ENCODE measurements at places on chromosomes 2 and 18.

- H3K4me1 ChIP-seq: no peaks in the 10 kb centered on the region
- no peak for DNase-seq
- no peaks in the 10 kb centered on the region for H3K27me3 ChIP-seq
- no peaks in the 10 kb centered on the region for H3K36me3 ChIP-seq
Observed at GRCh38 chr2:196442211-196442610, 197.3 kb upstream of the CCDC150 start.

DNA sequence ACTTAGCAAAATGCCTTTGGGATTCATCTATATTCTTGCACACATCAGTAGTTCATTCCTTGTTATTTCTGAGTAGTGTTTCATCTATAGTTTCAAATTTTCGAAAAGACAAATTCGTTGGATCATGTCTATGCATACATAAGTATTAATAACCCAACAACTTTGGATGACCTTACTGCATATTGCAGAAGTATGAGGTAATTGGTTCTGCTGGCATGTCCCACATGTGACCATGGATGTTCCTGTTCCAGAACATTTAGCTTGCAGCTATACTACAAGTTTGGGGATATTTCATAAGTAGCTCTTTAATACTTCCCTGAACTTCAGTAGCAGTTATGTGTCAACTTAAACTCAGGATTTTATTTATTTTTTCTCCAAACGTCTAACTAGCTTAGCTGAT is 44.9 kb downstream of the APLF start:
- H3K4me3 ChIP-seq: no peak overlapping the region
- H3K4me1 ChIP-seq: no peaks in the 10 kb centered on the region
- no peaks in the 10 kb centered on the region for H3K27me3 ChIP-seq
- no peaks in the 10 kb centered on the region for H3K36me3 ChIP-seq
- H3K27ac ChIP-seq: no peak overlapping the region
- DNase-seq: no peak

GRCh38 chr2:239275044-239275685 is 125.7 kb downstream of the HDAC4 start:
- H3K27ac ChIP-seq: peak overlapping the region; percentile 65
- DNase-seq: peak; percentile 88
- no peaks in the 10 kb centered on the region for H3K36me3 ChIP-seq
- peaks cover 29% of the 10 kb centered on the region for H3K4me1 ChIP-seq
- H3K27me3 ChIP-seq: no peaks in the 10 kb centered on the region
- H3K4me3 ChIP-seq: no peak overlapping the region

DNA sequence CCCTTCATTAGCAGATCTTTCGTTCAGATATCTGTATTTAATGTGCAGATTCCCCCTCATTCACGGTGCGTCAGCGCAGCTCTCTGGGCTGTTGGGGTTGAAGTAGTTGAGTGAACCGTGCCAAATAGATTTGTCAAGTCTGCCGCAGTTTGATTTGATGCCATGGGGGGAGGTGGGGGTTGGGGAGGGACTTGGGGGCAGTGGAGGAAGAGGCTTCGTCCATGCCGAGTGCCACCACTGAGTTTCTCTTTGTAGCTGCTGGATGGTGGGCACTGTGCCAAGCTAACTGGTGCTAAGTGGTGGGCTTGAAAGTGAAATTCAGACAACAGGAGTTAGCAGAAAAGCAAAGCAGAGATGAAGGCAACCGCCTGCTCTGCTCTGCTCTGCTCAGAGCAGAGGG is 47.9 kb downstream of the NRP2 start:
- DNase-seq: no peak
- H3K27ac ChIP-seq: no peak overlapping the region
- peaks cover 5% of the 10 kb centered on the region for H3K4me1 ChIP-seq
- no peak overlapping the region for H3K4me3 ChIP-seq

- H3K27me3 ChIP-seq: no peaks in the 10 kb centered on the region
- H3K4me1 ChIP-seq: peaks cover 13% of the 10 kb centered on the region
- peaks cover 46% of the 10 kb centered on the region for H3K36me3 ChIP-seq
- no peak overlapping the region for H3K4me3 ChIP-seq
- H3K27ac ChIP-seq: peak overlapping the region; percentile 42
Observed at GRCh38 chr2:216478151-216478550, 20.5 kb upstream of the RPL37A start.

DNA sequence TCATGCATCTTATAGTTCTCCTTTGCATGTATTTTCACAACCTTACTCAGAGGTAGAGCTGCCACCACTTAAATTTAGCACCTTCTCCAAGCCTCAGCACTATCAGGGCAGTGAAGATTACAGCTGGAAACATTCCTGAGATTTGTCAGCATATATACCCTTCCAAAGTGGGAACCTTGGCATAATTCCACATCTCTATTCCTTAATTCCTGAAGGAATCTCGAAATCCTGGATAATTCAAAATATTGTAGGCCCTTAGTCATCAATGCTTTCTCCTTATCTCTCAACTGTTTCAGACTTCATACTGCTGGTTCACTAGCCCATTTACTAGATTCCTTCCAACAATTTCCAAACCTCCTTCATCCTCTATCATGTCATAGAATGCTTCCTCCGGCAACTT is 87.4 kb downstream of the ITSN2 start:
- no peaks in the 10 kb centered on the region for H3K27me3 ChIP-seq
- no peak for DNase-seq
- no peak overlapping the region for H3K27ac ChIP-seq
- H3K4me1 ChIP-seq: peaks cover 16% of the 10 kb centered on the region
- H3K36me3 ChIP-seq: peaks cover 58% of the 10 kb centered on the region
- H3K4me3 ChIP-seq: no peak overlapping the region

- H3K27ac ChIP-seq: no peak overlapping the region
- no peaks in the 10 kb centered on the region for H3K4me1 ChIP-seq
- H3K27me3 ChIP-seq: no peaks in the 10 kb centered on the region
- no peak for DNase-seq
Observed at GRCh38 chr2:6159606-6160005, 467.4 kb downstream of the SOX11 start.

DNA sequence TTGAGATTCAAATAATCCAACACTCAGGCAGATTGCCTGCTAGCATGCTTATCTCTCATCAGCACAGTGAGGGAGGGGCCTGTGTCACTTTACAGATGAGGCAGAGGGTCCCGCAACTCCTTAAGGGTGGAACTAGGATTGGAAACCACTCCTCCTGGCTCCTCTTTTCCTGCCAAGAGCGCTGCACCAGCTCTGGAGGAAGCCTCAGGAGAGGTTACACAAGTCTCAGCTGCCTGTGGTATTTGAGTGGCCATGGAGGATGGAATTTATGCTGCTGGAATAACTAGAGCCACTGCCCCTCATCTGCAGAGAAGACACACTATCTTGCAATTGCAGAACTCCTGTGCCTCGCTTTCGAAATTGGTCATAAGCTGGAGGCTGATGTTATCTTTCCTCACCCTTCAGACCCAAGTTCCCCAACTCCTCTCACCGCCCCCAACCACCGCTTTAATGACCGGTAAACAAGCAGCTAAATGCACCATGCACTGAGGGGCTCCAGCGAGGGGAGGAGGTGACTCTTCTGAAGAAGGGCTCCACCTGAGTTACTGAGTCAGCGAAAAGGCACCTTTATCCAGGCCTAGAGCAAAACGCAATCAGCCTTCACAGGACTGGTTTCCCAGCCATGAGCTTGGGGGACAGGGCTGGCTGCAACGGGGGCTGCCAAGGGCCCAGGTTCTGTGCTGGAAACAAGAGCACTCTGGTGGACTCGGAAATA is 245.8 kb downstream of the SOX11 start:
- no peak overlapping the region for H3K4me3 ChIP-seq
- no peak for DNase-seq
- H3K27ac ChIP-seq: no peak overlapping the region

- peaks cover 2% of the 10 kb centered on the region for H3K27me3 ChIP-seq
- no peak for DNase-seq
- H3K27ac ChIP-seq: no peak overlapping the region
Observed at GRCh38 chr18:13362607-13363006, 144.0 kb downstream of the LDLRAD4 start.

GRCh38 chr18:80105369-80106167 is 3.5 kb upstream of the ADNP2 start:
- H3K4me1 ChIP-seq: no peaks in the 10 kb centered on the region
- H3K27me3 ChIP-seq: no peaks in the 10 kb centered on the region
- H3K36me3 ChIP-seq: no peaks in the 10 kb centered on the region
- DNase-seq: no peak
- no peak overlapping the region for H3K27ac ChIP-seq
- no peak overlapping the region for H3K4me3 ChIP-seq

- no peaks in the 10 kb centered on the region for H3K27me3 ChIP-seq
- H3K36me3 ChIP-seq: no peaks in the 10 kb centered on the region
- no peak overlapping the region for H3K4me3 ChIP-seq
- no peaks in the 10 kb centered on the region for H3K4me1 ChIP-seq
Observed at GRCh38 chr18:9971313-9971920, 57.6 kb downstream of the VAPA start.

DNA sequence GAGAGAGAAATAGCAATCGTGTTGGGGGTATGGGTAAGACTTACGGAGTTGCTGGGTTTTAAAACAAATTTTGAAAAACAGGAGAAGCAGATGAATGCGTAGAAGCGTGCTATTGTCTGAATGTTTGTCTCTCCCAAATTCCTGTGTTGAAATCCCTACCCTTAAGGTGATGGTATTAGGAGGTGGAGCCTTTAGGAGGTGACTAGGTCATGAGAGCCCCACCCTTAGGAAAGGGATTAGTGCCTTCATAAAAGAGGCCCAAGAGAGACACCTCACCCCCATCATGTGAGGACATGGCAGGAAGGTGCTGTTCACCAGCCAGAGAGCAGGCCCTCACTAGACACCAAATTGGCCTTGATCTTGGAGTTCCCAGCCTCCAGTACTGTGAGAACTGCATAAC is 40.7 kb upstream of the FZD7 start:
- H3K27ac ChIP-seq: no peak overlapping the region
- peaks cover 13% of the 10 kb centered on the region for H3K4me1 ChIP-seq
- no peaks in the 10 kb centered on the region for H3K36me3 ChIP-seq
- H3K4me3 ChIP-seq: no peak overlapping the region
- DNase-seq: no peak
- H3K27me3 ChIP-seq: no peaks in the 10 kb centered on the region

DNA sequence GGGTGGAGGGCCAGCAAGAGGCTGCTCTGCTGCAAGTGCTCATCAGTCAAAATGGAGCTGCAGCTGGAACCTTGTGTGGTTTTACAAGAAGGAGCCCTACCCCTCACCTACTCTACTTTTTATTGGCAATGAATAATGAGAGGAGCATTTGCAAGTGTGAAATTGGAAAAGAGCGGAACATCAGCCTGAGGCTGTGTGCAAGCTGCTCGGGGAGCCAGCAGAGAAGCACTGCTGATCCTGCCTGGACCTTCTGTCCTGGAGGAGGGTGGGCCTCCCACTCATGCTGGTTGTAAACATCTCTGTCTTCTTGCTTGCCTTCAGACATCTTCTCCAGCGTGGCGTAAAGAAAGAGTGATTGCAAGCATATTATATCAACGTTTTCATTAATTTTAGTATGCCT is 256.2 kb downstream of the DLGAP1 start:
- no peaks in the 10 kb centered on the region for H3K36me3 ChIP-seq
- no peaks in the 10 kb centered on the region for H3K27me3 ChIP-seq

DNA sequence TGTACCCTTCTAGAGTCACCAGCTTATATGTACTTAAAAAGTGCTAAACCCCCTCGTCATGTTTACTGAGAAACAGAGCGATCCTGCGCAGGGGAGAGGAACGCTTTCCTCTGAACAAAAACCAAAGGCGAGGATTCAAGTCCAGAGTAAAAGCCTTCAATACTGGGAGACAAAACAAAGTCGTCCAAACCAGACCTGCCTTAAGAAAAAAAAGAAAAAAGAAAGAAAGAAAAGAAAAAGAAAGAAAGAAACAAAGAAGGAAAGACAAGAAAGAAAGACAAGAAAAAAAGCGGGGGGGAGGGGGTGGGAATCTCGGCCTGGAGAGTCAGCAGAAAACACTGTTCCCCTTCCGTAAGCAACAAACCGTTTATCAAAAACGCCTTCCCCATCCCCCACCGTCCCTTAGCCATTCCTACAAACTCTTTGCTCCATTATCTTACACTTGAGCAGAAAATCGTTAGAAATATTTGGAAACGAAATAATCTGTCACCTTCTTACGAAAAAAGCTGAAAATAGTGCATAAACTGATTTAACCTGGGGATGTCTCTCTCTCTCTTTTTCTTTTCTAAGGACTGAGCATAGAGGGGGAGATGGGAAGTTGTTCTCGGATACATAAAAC is 3.3 kb downstream of the PTGR3 start:
- no peak overlapping the region for H3K4me3 ChIP-seq
- no peaks in the 10 kb centered on the region for H3K27me3 ChIP-seq
- H3K4me1 ChIP-seq: peaks cover 14% of the 10 kb centered on the region

DNA sequence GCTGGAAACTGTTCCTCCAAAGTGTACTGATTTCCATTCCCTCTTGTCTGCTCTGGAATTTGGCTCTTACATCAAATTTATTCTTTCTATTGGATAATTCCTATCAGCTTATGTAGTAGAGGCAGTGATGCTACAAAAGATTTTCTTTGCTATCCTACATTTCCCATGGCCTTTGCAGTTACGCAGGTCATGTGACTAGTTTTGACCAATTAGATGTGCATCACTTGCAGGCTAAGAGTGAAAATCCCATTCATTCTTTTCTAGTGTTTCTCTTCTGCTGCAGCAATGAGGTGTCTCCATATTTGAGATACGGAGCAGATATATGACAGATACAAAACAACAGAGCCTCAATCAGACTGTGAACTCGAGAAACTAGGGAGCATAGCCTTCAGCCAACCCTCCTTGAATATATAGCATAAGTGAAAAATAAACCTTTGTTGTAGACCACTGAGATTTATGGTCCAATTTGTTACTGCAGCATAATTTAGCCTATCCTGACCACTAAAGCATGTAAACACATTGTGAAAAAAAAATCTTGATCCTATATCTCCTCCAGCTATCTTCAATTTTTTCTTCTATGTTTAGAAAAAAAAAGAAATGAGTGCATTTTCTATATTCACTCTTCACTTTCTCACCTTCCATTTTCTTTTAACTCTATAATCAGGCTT is 102.0 kb downstream of the HNMT start:
- no peaks in the 10 kb centered on the region for H3K27me3 ChIP-seq
- no peak overlapping the region for H3K4me3 ChIP-seq
- no peak overlapping the region for H3K27ac ChIP-seq
- DNase-seq: no peak
- peaks cover 5% of the 10 kb centered on the region for H3K4me1 ChIP-seq

- peak overlapping the region; percentile 42 for H3K4me3 ChIP-seq
- H3K27ac ChIP-seq: no peak overlapping the region
- peaks cover 39% of the 10 kb centered on the region for H3K27me3 ChIP-seq
- DNase-seq: no peak
Observed at GRCh38 chr2:170714381-170715061, 616 bp upstream of the SP5 start.

DNA sequence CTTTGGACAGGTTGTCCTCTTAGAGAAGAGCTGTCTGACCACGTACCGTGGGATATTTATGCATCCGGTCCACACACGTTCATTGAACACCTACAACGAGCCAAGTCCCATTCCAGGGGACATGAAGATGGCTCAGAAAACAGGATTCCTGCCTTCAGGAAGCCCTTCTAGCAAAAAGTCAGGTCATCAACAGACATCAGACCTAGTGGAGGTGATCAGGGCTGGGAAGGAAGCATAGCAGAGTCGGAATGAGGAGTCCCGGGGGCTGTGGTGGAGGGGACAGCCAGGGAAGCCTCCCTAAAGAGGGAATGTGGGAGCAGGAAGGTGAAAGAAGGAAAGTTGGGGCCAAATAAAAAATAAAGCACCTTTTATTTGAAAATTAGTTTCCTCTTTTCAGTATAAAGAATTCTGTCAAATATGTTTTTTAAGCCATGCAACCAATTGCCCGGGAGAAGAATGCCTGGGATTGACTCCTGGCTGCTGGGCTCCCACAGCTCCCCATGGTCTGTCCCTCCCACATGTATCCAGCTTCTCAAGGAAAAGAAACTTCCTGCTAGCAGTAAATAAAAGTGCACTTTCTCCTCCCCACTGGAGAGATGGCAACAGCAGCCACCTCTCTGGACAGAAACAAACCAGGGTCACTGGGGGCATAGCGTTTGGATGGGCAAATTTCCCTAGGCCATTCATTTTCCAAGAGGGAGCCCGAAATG is 144.8 kb downstream of the SMAD7 start:
- no peaks in the 10 kb centered on the region for H3K27me3 ChIP-seq
- no peak overlapping the region for H3K27ac ChIP-seq
- no peaks in the 10 kb centered on the region for H3K4me1 ChIP-seq
- DNase-seq: peak; percentile 6

Measured in RWPE2 (cell line).